ENCODE measurements at places on chromosomes 2 and 18.

DNA sequence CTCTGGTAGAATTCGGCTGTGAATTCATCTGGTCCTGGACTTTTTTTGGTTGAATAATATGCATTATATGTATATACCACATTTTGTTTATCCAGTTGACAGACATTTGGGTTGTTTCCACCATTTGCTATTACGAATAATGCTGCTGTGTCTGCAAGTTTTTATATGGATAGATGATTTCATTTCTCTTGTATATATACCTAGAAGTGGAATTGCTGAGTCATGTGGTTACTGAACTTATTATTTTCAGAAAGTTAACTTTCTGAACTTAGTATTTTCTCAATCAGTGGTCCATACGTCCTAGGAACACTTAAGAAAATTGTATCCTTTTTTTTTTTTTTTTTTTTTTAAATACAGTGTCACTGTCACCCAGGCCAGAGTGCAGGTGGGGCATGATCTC is 63.3 kb downstream of the RIF1 start:
- no peak for DNase-seq

- DNase-seq: no peak
These were observed 28.6 kb downstream of the ARID5A start for GRCh38 chr2:96565111-96565510.

DNA sequence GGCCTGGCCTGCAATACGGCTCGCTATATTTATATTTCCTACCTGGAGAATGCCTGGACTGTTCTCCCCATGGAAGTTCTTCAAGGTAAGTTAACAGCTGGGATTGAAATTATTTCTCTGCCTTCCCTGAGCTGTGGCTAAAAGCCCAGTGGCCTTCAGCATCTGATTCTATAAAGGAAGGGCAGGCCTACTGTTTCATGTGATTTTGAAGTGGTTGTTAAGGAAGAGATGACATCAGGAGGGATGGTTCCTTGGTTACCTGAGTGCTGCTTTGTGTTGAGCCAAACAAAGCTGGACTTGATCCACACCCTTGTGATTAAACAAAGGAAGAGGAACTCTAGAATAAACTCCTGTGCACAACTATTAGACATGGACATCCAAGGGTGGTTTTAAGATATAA is 61.6 kb downstream of the MFSD6 start:
- no peak for DNase-seq

- DNase-seq: no peak
These were observed 344.4 kb downstream of the CLIP4 start for GRCh38 chr2:29459445-29460179.

GRCh38 chr18:48569139-48569914 is 30.5 kb downstream of the CTIF start:
- DNase-seq: no peak

DNA sequence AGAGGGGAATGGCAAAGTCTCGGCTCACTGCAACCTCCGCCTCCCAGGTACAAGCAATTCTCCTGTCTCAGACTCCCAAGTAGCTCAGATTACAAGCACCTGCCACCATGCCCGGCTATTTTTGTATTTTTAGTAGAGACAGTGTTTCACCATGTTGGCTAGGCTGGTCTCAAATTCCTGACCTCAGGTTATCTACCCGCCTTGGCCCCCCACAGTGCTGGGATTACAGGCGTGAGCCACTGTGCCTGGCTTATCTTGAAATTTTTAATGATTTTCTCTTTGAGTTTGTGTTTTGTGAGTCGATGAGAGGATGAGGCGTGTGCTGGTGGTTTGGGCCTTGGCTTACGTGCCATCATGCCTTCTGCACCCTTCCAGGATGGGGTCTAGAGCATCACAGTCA is 101.3 kb upstream of the ST3GAL5 start:
- DNase-seq: no peak

- DNase-seq: no peak
These were observed 51.2 kb downstream of the MBD2 start for GRCh38 chr18:54173250-54173649.

DNA sequence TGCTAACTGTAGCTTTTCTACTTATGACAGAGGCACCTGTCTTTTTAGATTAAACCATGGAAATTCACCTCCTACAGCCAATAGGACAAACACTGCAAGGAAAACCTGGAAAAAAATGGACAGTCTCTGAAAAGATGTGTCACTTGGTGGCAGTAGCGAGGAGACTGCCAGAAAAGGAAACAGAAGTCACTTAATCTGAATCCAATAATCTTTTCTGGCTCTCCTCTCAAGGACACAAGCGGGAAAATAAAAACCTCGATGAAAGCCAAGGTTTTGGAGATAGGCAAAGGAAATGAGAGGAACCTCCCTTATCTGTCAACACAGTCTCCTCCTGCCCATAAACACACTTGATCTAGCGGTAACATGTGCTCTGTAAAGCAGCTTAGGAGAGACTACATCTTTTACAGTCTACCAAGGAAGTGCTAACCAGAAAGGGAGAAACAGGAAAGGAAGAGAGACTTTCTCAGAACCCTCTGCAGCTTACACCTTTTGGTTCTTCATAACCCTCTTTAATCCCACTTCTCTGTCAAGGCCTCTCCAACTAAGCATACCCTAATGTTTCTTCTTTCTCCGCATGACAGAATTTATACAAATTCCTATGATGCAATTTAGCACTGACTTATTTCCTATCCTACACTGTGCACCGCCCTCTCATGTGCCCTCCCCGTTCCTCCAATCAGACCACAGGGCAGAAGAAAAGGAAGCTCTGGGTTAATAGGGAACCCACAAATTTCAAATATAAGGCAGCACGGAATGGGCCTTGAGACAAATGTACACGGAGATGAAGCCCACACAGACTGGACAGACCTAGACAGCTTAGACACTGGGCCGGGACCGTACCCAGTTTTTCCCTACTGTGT is 52.8 kb downstream of the CLASP1 start:
- no peak for DNase-seq

- no peak for DNase-seq
These were observed 734.8 kb upstream of the SALL3 start for GRCh38 chr18:78244779-78245178.

- DNase-seq: no peak
These were observed 87.2 kb upstream of the MGAT4A start for GRCh38 chr2:98818164-98818563.

DNA sequence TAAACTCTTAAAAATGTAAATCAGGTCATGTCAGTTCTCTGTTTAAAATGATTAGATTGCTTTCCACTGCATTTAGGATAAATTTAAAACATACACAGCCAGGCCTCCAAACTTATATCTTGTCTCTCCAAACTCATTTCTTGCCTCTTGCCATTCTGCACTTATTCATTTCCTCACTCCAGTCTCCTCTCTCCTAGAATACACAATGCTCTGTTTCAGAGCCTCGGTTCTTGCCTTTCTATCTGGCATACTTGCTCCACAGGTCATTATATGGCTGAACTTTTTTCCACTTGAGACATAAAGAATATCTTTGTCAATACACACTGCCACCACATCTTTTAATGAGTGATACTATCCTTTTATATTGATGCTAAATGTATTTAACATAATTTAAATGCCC is 10.5 kb upstream of the UGP2 start:
- no peak for DNase-seq

DNA sequence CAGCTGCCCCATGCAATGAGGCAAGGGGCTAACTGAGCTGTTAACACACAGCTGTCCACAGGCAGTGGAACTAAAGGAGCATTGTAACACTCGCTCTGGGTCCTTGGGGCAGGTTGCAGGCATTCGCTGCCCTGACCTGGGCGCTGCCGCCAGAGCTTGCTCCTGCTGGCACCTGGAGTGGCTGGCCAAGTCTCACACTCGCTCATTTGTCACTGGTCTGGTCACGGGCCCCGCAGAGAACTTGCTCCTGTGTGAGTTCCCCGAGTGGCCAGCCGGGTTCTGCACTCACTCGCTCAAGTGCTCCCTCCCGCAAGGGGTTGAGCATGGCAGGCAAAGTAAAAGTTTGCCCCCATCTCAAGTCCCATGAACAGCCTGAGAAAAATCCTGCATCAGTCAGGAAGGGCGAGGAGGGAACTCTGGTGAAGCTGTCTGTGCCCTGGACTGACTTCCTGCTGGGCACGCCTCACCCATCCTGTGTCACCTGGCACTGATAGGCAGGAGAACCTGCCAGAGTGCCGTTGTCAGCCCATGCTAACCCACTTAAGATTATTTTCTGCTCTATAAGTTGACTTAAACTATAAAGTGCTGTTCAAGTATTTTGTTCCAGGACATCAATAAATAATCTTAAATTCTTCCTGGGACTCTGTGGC is 934.8 kb upstream of the GYPC start:
- DNase-seq: no peak

GRCh38 chr2:168120730-168121129 is 126.7 kb downstream of the STK39 start:
- DNase-seq: no peak

DNA sequence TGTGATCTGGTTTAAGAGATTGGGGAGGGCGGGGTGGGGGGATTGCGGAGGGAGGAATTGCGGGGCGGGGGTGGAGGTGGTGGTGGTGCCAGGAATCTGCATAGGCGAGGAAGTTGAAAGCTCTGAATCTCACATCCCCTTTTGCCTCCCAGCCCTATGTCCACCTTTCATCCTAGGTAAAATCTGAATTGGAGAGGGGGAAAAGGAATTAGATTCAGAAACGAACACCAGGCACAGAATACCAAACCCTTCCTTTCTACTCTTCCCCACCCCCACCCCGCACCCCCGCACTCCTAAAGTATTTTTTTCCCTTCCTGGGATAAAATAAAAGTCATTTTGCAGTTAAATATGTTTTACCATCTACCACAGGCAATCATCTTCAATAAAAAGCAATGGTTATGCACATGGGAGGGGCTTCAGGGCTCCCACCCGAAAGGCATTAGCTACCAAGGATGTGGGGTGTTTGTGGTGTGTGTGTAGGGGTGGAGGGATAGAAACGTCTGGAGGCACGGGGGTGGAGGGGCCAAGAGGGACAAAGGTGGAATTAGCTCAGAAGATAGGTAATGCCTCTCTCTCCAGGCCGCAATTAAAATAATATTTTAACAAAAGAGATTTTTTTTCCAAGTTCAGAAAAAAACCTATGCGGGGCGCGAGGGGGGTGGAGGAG is 1.8 kb downstream of the IGFBP5 start:
- no peak for DNase-seq
